ENCODE measurements at places on chromosomes 12 and 14.

DNA sequence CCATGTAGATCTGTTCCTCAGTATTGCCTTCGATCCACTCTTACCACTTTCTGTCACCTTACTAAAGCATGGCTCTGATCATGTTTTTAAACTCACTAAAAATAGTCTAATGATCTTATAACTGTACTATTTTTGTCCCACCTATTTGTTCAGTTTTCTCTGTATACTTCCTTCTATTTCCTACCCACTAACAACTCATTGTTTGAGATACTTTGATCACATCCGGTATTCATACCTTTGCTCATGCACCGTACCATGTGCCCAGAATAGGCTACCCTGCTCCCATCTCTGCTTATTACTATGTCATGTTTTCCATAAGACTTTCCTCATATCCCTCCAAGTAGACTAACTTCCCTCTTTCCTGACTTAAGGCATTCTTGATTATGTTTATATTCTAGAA lies 128.6 kb downstream of the MED13L start:
- DNase-seq = no peak

DNA sequence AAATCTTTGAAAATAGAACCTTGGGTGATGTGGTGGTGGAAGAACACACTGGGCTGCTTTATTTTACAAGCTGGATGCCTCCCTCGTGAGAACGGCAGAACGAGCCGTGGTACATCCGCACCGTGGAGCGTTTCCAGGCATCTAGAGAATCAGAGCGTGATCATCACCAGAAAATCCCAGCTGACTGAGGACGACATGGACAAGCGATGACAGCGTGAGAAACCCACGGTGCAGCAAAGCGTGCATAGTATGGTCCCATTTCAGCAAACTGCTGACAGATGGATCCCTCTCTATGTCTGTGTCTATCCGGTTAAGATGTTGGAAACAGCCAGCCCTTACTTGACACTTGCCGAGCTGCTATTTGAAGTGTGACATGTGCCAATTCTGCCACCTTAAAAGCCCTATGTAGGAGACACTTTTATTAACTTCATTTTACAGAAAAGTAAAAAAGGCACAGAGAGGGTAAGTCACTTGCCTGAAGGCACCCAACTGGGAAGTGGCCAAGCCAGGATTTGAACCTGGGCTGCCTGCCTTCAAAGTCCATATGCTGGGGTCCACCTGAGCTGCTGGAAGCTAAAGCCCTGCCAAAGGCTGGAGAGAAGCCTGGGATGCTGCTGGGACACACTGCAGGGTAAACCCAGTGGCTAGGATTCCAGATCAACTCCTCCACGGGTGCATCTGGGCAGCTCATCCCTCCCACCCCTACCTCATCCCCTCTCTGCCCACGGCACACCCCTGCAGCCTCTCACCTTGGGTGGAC lies 14.9 kb downstream of the SCARB1 start:
- DNase-seq = no peak

DNA sequence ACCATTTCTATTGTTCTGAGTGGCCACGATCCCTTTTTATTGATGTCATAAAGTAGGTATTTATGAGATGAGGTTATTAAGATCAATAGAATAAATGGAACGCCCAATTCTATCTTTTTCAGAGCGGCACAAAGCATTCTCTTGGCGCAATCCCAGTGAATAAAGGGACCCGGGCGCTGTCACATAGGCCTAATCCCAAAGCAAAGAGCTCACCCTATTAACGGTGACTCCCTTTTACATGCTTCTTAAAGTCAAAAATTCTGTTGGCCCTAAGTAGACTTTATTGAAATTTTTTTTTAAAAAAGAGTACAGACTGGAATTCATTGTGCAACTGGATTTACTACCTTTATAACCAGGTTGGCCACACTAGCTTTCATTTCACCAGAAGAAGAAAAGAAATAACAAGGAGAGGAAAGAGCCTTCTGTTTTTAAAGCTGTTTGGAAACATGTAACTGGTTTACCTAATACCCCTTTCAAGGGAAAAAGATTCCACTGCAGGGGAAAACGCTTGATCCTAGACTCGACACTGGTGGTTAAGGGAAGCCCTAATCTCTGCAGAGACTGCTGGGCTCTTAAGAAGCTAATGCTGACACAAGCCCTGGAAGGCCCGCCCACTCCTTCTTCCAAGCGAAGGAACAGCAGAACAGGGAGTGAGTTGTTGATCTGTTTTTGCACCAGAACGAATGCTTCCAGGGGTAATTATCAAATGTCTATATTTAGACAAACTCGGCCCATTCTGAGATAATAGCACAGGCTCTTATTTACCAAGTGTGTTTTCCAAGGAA lies 381.2 kb downstream of the BCL11B start:
- DNase-seq = no peak

DNA sequence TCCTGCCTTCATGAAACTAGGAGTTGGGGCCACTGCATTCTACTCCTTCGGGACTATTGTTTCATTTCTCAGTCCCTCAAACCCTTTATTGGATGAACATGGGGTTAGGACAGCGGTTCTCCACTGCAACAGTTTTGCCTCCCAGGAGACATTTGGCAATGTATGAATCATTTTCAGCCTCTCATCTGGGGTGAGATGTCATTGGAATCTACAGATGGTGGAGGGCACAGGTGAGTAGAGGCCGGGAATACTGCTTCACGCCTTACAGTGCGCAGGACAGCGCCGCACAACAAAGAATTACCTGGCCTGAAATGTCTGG lies 649 bp upstream of the GNPNAT1 start:
- no peak for DNase-seq

DNA sequence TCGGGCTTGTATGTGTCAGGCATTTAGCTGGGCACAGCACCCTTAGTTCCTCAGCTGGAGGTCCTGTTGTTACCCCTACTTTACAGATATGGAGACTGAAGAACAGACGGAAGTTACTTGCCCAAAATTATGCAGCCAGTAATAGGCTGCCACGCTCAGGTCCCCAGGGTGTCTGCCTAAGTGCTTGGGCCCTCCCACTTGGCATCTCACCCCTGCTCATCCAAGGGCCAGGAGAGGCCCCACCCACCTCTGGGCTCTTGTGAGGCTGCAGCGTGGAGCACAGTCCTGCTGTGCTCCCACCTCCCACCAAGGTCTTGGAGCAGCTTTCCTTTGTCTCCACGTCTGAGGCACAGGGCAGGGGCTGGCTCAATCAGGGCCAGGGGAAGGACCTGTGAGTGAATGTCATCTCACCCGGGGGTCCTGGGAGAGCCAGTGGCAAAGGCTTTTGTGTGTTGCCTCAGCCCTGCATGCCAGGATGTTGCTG lies 64.6 kb downstream of the BEGAIN start:
- DNase-seq = no peak

DNA sequence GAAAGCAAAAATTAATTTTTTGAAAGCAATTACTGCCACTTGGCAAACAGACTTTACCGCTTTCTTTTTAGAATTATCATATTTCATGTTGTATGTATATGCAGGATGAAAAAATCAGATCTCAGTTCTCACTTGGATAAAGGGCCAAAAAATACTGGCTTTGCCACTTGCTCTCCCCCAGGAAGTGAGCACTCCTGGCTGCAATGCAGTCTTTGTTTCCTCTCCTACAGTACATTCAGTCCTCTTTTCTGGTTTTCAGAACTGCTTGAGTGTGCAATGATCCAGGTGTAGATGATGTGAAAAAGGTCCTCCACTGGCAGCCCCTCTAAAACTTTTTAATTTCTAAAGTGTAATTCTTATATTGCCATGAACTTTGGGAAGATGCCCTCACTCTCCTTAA lies 183.4 kb downstream of the SLC25A21 start:
- DNase-seq = no peak

DNA sequence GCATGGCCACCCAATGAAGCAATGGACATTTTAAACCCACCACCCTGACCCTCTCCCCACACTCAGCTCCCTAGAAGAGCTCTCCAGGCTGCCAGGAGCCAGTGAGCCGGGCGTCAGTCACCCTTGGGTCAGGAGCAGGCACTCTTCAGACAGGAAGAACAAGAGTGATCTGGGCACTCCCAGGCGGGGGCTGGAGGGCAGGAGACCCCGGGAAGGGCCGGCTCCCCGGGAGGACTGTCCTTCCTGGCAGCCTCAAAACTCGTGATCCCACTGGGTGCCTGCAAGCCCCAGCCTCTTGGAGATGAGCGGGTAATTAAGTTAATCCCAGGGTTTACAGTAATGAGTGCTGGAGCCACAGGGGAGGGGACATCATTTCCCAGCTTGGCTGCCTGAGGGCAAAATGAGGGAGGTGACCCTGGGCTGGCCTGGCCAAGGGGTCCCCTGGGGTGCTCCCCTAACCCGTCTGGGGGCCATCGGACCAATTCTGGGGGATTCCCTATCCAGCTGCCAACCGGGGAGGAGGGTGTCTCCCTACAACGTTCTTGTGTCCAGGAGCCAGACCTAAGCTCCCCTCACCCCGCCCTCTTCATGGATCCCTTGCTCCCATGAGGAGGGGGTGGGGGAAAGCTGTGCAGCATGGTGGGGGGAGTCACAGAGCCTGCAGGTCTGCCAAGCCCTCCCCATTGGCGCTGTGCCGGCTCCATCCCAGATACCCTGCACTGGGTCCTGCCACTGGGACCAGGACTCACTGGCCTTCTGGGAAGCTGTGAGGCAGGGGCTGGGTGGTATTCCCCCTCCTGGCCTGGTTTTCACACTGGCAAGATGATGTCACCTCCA lies 59.2 kb downstream of the CCNK start:
- DNase-seq = no peak

DNA sequence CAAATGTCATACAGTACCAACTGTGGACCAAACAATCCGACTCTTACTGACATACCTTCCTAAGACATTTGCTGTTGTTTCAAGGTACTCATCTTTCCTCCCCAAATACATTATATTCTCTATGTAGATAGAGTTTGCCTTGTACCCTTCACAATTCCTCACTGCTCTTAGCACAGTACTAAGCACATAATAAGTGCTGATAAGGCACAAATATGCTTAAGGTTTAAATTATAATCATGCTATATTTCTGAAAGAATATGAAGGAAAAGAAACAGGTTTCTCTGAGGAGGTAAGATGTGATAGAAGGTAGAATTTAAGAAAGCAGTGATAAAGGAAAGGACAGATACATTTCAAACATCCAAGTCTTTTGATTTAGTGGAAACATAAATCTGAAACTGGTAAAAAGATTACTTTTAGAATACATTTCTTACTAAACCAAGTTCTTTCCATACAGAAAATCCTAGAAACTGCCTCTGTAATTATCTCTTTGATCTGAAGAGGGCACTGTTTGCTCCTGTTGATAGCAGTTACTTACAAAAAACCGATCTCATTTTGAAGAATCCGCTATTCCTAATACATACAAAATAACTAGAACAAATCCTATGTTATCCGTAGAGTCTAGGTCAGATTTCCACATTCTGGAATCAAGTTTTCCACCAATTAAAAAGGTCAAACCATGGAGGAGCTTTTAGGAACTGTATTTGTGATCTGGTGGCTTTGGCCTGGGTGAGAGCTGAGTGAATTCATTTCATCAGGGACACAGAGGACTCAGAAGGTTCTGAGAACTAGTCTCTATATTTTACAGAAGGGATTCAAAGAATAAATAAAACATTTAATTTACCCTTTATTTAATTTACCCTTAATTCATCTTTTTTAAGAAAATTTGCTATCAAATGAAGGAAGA lies 311.9 kb downstream of the DAD1 start:
- no peak for DNase-seq

GRCh38 chr12:128644664-128645296 lies 179.0 kb downstream of the SLC15A4 start:
- DNase-seq = no peak

GRCh38 chr14:83147006-83147405 lies 1613.4 kb upstream of the SEL1L start:
- no peak for DNase-seq

GRCh38 chr12:77104792-77105191 lies 39.4 kb upstream of the E2F7 start:
- DNase-seq = no peak

DNA sequence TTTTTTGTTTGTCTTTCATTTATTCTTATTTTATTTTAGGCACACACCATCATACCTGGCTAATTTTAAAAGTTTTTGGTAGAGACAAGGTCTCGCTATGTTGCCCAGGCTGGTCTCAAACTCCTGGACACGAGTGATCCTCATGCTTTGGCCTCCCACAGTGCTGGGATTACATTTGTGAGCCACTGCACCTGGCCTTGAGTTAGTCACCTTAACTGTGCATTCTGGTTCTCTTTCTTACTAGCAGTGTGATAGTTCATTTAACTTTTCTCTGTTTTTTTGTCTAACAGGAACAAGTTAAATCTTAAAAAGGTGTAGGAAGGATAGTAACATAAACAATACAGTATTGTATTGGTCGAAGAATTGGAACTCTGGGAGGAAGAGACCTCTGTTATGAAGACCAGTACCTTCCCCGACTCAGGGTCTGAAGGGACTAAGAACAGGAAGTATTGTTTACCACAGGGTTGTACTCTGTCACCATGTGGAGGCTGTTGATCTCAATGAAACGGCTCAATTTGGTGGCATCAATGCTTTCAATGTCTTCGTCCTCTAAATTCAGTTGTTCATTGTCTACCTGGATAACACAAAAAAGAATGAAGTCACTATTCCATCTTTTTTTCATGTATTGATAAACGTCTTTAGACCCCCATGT lies 17.7 kb downstream of the ERP27 start:
- no peak for DNase-seq

DNA sequence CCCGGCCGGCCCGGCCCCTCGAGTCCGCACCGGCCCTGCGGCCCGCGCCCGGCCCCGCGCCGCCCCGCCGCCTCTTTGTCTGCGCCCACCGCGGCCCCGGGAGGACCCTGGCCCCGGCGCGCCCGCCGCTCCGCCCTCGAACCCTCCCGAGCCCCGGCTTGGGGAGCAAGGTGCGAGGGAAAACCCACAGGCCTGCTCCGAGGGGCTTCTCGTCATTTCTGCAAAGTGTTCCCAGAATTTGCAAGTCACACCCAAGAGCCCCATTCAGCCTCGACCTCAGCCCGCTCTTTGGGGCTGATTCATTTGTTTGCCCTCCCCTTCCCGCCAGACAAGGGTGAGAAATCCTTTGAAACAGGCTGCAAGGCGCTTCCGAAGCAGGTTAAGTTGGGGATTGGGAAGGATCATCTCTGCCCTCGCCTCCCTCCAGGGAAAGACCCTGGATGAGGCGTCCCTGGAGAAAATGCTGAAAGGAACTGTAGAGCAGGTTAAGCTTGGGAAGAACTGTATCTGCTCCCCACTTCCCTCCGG lies 325 bp upstream of the CLIP1 start:
- peak; percentile 51 for DNase-seq

DNA sequence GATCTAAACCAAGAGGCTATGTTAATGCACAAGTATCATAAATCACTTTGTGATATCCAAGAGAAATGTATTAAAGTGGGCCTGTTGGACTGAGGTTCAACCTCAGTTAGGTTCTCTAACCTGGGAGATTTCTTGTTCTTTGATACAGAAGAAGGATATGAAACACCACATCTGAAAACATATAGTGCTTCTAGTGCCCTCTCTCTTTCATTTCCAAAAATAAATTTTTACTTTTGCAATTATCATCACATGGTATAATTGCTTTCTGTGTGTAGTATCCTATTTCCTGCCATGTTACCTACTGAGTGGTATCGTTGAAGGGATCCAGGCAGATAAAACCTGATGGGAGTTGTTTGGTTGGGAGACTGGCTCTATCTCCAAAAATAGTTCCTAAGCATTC lies 264.9 kb downstream of the CCER1 start:
- DNase-seq = no peak
